ENCODE measurements at places on chromosomes 4 and X.
A peak's percentile ranks its signal among the peaks of the same experiment; 100 is the strongest.

- ATAC-seq = no peak
Observed at GRCh38 chr4:165738571-165738970, 134.5 kb upstream of the TLL1 start.

DNA sequence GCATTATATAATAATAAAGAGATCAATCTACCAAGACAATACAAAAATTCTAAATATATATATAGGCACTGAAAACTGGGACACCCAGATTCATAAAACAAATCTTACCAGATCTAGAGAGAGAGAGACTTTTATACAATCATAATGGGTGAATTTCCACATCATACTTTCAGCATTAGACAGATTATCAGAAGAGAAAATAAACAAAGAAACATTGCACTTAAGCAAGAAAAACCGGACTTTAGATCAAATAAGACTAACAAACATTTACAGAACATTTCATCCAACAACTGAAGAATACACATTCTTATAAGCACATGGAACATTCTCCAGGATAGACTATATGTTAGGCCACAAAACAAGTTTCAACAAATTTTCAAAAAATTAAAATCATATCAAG is 245.1 kb downstream of the INPP4B start:
- no peak for ATAC-seq

GRCh38 chrX:43876680-43877079 is 5.6 kb downstream of the MAOB start:
- ATAC-seq = no peak

DNA sequence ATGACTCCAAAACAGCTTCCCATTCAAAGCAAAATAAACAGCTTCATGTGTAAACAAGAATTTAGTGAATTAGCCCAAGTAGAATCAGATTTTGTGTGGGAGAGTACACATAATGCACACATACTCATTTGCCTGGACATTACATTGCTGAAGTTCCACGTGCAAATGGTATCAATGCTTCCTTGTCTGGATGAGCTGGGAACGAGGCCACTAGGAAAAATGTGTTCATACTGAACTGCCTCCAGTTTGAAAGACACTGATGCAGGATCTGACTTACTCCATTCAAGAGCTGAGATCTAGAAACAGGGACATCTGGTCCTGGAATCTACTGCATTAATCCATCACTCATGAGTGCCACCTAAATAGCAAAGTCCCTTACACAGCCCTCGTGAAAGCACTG is 228.0 kb downstream of the APBB2 start:
- no peak for ATAC-seq

GRCh38 chr4:101643186-101643837 is 147.2 kb upstream of the BANK1 start:
- ATAC-seq = no peak

GRCh38 chr4:84484236-84484635 is 14.9 kb downstream of the NKX6-1 start:
- no peak for ATAC-seq

DNA sequence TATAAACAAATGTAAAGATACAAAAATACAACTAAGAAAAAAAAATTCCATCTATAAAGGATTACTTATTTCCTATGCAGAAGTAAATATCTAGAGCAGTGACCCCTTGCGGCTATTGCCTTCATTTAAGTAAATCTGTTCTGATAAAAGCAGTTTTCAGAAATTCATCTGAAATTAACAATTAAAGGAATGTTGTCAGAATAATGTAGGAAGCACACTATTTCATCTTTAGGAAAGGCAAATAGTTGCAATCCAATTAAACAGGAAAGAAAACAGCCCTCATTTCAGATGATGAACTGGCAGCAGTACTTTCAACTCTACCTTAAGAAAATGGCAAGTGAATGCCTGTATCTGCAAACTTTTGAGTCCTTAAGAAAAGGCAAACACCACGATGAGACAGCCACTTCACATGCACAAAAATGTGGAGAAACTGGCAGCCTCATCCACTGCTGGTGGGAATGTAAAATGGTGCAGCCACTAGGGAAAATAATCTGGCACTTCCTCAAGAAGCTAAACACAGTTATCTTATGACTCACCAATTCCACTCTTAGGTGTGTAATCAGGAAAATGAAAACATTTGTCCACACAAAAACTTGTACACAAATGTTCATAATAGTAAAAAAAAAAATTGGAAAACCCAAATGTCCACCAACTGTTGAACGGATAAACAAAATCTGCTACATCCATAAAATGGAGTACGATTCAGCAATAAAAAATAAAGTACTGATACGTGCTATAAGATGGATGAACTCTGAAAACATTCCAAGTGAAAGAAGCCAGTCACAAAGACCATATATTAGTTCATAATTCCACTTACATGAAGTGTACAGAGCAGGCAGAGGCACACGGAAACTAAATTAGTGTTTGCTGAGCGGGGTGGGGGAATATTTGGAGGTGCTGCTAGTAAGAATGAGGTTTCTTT is 2.0 kb upstream of the THAP9 start:
- no peak for ATAC-seq

- ATAC-seq = no peak
Observed at GRCh38 chr4:186606591-186606992, 51.2 kb upstream of the MTNR1A start.

DNA sequence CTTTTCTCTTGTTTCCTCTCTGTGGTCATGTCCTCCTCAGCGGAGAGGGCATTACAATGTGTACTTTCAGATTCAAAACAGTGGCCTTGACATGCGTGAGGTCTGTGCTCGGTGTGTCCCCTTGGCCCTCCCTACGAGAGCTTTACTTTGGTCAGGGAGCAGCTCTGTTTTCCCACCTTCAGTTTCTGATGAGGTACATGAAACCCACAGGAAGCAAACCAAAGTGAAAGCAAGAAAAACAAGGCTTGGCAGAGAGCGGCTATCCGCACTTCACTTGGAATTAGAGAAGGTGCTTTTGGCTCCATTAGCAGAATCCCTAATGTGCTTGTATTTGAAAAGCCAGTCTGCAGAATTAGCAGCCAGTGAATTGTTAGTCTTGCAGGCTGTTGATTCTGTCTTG is 19.5 kb upstream of the BOD1L1 start:
- no peak for ATAC-seq

DNA sequence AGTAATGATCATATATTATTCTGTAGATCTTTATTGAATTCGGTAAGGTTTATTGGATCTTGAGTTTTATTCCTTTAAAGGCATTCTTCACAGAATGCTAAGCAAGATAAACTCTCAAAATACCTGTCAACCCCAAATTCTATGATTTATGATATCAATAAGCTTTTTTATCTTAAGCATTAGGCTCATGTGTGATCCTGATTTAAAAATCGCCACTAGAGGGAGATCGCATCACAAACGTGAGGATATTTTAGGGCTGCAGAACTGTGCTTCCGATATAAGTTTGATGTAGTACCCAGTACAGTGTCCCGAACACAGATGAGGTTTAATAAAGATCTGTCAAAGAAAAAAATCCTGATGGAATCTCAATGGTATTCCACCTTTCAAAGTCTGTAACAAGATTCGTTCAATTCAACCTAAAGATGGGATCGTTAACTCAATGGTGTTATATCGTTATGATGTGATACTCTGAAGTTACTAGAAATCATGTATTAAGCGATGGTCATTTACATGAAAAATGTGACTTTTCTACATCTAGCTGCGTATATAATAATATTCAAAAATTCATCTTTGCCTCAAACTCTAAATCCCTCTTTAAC is 169.0 kb downstream of the CORIN start:
- peak; percentile 95 for ATAC-seq

GRCh38 chrX:155334486-155335336 is at the start of gene CLIC2:
CLIC2 (minus strand) TSS chrX:155334614; CDS start chrX:155334427, 187 bp downstream.
- peak; percentile 57 for ATAC-seq

- no peak for ATAC-seq
Observed at GRCh38 chrX:104670051-104670450, 104.1 kb downstream of the IL1RAPL2 start.

DNA sequence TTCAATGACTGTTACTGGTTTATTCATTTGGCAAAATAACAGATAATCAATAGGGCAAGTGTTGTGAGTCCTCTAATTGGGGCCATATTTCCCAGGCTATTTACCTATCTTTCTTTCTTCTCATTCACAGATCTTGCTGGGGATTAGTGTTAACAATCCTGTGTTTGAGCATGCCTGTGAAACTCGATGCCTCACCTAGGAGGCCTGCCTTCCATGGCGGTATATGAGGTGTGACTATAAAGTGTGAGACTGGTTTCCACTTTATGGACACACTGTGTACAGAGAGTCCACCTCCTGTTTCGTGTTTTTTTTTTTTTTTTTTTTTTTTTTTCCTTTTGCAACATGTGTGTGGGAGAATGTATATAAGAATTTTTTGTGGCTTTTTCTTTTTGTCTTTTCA is 199.3 kb downstream of the BMPR1B start:
- ATAC-seq = no peak

- ATAC-seq = no peak
Observed at GRCh38 chr4:70533211-70533610, 14.8 kb downstream of the AMTN start.

DNA sequence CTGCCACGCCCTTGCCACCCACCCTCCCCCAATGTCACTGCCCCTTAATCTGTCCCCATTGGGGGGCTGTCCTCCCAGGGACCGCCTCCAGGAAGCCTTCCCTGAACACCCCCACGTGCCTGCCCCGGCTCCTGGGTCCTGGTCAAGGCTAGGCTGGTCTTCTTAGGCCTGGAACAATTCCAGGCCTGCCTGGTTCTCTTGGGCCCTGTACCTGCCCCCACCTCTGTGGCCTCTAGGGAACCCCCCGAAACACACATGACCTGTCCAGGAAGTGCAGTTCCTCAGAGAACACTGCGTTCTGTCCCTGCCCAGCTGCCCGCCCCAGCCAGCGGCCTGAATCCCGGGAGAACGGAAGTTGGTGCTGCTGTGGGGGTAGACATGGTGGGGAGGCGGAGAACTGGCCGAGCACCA is 5.1 kb downstream of the MXD4 start:
- ATAC-seq = no peak

- ATAC-seq = 0 out of 3 replicates have a peak, but pooled peaks have one; percentile 39
Observed at GRCh38 chr4:146916479-146917076, 29.1 kb downstream of the TTC29 start.

DNA sequence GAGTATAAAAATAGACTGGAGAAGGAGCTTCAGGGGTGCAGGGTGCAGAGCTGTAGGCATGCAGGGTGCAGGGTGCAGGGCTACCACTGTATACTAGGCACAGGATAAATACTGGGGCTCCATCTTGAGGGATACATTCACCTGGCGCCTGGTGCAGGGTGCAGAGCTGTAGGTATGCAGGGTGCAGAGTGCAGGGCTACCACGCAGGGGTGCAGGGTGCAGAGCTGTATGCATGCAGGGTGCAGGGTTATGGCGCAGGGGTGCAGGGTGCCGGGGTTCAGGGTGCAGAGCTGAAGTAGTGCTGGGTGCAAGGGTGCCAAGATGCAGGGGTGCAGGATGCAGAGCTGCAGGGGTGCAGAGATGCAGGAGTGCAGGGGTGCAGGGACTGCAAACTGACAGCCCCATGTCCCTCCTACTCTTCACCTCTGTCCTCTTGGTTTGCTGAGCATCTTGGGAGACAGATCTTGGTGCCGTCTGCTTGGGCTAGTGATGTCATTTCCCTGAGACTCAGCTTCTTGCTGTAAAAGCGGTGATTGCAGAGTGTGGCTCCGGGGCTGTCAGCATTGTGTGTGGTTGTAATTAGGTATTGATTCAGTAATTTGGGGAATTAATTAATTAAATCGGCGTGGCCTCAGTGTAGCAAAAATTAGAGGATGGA is 91.2 kb downstream of the ADRA2C start:
- ATAC-seq = peak; percentile 32

DNA sequence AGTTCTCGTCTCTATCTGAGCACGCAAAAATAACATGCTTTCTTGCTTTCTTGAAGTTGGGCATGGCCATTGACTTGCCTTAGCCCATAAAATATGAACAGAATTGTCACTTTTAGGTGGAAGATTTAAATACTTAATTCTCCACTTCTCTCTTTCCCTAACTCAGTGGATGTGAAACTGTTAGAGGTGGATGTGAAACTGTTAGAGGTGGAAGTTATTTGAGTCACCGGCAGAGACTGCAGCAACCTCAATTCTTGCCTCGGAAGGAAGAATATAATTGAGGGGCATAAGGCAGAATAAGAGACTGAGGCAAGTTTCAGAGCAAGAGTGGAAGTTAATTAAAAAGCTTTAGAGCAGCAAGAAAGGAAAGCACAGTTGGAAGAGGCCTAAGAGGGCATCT is 2.8 kb upstream of the PARM1 start:
- no peak for ATAC-seq

DNA sequence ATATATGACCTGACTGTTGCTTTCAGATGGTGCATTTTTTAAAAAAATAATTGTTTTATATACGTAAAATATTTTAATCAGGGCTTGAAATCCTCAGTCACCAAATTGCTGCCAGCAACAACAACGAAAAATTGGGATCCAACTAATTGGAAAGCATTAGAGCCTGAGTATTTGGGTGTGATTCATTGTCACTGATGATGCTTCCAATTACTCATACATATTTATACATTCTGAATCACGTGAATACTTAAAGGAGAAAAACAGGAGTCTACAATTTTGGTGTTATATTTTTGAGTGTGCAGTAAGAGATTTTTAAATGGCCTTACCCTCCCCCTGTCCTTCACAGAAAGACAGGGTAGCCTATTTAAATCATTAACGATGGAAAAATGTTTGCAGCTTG is 765.6 kb upstream of the TENM3 start:
- ATAC-seq = no peak

DNA sequence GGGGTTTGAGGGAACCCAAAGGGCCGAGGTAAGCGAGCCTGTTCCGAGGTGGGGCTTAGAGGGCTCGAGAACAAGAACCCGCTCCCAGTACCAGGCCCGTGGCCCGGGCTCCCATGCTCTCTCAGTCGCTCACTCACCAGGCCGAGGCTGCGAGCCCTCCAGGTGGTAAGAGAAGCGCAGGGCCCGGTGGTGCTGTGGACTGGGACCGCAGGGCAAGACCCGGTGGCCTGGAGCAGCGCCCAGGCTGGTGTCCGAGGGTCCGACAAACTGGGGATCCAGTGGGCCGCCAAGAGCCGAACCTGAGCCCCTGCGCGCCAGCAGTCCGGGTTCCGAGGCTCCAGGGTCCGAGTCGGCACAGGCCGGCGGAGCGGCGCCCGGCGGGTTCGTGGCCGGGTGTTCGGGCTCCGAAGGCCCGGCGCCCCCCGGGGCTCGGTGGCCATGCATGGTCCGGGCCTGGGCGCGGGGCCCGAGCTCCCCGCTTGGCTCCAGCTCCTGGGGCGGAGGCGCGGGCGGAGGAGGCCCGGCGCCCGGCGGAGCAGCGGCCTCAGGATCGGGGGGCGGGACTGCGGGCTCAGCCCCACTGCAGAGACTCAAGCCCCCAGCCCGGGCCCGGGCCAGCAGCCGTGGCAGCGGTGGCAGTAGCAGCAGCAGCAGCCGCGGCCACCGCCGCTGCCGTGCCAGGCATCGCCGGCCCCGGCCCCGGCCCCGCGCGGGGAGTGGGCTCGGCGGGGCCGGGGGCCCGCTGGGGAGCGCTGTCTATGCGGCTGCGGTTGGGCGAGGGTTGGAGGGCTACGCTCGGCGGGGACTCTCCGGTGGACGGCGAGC is 833 bp downstream of the FGD1 start:
- peak; percentile 38 for ATAC-seq

- peak; percentile 4 for ATAC-seq
Observed at GRCh38 chr4:143337600-143338287, 1.1 kb downstream of the GAB1 start.

DNA sequence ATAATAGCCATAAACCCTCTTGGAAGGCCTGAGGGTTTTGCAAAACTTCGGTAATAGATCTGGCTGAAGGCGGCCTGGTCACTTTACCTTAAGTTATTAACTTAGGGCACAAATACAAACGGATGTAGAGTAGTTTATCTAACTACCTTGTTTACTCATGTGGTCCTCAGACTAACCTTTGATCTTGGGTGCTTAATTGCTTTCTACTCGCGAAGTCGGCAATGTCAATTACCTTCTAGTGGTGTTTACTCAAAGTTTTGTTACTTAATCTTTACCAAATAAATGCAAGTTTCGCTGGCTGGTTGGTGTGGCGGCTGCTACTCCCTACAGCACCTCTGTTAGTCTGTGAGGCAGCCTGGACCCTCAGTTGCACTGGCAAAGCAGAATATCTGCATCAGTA is 8.9 kb upstream of the ZNF141 start:
- ATAC-seq = no peak
